ENCODE measurements at places on chromosomes 11 and 22.

GRCh38 chr11:83938148-83938547 lies 652.0 kb upstream of the CCDC90B start:
- no peak for DNase-seq

- DNase-seq = peak; percentile 74
Measured at GRCh38 chr11:36249246-36249645, 40.0 kb downstream of the COMMD9 start.

DNA sequence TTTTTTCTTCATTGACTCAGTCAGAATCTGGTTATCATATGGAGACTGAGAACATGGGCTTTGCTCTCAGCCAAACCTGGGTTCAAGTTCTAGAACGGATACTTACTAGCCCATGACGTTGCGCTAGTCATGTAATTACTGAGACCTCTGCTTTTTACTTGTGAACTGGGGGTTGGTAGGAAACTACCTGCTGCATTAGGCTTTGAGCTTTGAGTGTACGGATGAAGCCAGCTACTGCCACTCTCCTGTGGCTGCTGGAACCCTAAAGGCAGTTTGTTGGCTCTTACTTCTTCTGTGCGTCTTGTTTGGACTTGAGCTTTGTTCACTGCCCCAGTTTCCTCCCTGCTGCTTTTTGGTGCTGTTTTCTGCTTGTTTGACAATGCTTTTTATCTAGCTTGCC lies 18.1 kb downstream of the PPP6R2 start:
- no peak for DNase-seq

DNA sequence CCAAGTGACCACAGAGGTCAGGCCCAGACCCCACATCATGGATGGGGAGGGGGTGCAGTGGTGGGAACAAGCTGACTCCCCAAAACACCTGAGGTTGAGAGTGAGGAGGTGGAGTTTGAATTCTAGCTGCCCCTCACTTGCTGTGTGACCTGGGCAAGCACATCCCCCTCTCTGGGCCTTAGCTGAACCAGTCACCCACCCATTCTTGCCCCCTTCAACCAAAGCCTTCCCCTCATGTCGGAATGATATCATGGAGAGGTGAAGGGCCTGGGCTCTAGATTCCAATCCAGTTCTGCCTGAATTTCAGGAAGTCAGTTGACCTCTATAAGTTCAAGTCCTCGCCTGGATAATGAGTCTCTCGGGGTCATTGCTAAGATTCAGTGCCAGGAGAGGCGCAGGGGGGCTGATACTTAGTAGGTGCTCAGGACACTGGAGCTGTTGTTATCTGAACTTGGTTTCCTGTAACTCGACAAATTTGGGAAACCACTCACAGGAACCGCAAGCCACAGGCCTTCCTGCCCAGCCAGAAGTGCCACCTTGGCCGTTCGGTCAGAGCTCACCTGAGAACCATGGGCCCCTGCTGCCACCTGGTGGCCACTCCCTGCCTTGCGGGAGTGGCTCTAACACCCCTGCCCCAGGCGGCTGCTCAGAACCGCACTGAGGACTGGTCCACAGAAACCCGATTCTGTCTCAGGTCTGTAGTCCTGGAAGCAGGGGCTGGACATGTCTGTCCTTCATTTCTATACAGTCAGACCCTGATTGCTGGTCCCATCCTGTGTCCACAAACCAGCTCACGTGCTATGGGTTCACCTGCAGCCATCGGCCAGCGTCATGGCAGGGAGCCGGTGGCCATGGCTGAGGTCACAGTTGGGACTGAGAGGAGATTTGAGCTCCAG lies 6.9 kb downstream of the CDC42EP1 start:
- DNase-seq = no peak

DNA sequence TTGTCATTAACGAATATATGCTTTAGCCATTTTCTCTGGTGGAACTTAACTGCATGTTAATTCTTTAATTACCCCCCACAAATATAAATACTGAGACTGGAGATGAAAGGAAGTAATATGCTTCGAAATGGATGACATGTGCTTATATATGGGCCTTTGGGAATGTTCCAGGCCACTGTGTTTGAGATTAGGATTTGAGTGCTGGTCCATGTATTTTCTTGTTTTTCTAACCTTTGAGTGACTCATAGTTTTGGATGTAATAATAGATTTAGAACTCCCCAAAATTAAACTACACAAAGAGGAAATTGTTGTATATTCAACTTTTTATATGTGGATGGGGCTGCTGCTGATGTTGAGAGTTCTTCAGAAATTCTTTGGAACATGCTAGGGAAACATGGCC lies 54.2 kb downstream of the EXT2 start:
- no peak for DNase-seq

- DNase-seq = no peak
Measured at GRCh38 chr11:6911948-6912347, 8.9 kb upstream of the OR2D3 start.

DNA sequence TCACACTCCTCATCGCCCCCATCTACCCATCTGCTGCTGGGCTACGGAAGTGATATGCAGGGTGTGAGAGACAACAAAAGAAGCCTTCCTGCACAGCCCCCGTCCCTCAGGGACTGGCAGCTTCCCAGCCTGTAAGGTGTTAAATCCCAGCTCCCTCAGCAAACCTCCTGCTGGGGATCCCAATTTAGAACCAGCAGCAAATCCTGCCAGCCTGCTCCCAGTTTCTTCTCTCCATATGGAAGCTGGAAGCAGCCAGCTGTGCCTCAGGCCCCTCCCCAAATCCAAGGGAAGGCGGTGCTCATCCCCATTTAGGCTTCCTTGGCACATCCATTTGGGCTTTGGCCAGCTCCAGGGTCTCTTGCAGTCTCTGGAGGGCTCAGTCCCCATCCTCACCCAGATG lies 47.5 kb downstream of the PAMR1 start:
- DNase-seq = no peak

GRCh38 chr22:37529652-37530345 lies 10.6 kb upstream of the CARD10 start:
- DNase-seq = no peak

Measured in amniotic stem cell (primary cell).